Mesendoderm (in vitro differentiated cells): ENCODE measurements at places on chromosomes 6 and 20.

DNA sequence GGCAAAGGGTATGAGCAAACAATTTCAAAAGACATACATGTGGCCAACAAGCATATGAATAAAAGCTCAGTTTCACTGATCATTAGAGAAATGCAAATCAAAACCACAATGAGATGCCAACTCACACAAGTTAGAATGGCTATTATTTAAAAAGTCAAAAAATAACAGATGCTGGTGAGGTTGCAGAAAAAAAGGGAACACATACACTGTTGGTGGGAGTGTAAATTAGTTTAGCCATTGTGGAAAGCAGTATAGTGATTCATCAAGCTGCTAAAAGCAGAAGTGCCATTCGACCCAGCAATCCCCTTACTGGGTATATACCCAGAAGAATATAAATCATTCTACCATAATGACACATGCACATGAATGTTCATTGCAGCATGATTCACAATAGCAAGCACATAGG, 6.7 kb upstream of the KHDC1L start:
- no peak for DNase-seq

DNA sequence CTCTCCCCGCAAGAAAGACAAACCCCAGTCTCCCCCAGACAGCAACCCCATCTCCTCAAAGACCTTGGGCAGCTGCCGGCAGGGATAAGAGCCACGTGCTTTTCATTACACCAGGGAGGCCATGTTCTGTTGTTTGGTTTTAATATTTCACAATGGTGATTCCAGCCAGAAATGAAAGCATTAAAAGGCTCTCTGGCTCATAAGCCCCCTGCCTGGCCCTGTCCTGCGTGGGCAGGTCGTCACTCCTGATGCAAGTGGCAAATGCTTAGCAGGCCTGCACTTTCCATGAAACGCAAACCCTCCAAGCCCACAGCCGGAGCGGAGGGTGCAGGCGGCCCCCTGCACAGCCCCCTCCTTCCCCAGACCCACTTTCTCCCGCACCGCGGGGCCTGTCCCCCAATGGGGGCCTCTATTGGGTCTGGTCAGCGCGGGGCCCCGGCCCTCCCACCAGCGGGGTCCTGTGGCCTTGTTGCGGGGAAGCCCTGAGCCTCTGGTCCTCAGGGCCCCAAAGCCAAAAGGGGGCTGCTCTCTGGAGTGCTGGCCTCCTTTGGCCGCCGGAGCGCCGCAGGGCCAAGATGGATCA, 77.2 kb downstream of the TMEM242 start:
- no peak for DNase-seq

GRCh38 chr6:72711731-72712130, 89.9 kb downstream of the KCNQ5 start:
- DNase-seq: no peak

GRCh38 chr20:21548390-21549035, 34.6 kb upstream of the NKX2-2 start:
- DNase-seq: no peak

- DNase-seq: no peak
These were observed 223.7 kb downstream of the GMDS start for GRCh38 chr6:2021713-2022125.

DNA sequence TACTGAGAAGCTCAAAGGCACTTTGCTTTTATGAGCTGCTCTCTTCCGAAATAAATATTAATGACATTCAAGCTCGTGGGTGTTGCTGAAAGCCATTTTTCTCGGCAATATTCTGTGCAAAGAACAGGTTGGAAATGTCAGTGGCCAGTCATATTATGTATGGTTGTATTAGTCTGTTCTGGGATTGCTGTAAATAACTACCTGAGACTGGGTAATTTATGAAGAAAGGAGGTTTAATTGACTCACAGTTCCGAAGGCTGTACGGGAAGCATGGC, 32.1 kb downstream of the TUBB2B start:
- no peak for DNase-seq

GRCh38 chr20:16675001-16675564, 54.7 kb upstream of the SNRPB2 start:
- no peak for DNase-seq

GRCh38 chr6:26457264-26457805, 420 bp upstream of the BTN2A1 start:
- peak; percentile 80 for DNase-seq

DNA sequence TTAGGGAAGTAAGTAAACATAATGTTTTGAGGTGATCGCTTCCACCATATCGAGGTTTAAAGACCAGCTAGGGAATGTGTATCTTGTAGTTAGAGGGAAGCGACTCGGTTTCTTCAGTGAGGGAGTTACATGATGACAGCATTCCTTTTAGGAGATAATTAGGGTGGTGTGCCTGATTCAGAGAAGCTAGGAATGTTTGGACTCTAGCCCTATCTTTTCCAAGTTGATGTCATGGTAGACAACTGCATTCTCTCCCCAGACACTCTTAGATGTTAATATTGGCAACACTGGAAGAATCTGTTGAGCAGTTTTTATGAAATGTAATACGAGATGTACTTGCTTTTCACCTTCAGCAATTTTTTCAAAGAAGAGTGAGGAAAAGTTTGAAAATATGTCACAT, 12.9 kb upstream of the HIVEP1 start:
- DNase-seq: no peak

DNA sequence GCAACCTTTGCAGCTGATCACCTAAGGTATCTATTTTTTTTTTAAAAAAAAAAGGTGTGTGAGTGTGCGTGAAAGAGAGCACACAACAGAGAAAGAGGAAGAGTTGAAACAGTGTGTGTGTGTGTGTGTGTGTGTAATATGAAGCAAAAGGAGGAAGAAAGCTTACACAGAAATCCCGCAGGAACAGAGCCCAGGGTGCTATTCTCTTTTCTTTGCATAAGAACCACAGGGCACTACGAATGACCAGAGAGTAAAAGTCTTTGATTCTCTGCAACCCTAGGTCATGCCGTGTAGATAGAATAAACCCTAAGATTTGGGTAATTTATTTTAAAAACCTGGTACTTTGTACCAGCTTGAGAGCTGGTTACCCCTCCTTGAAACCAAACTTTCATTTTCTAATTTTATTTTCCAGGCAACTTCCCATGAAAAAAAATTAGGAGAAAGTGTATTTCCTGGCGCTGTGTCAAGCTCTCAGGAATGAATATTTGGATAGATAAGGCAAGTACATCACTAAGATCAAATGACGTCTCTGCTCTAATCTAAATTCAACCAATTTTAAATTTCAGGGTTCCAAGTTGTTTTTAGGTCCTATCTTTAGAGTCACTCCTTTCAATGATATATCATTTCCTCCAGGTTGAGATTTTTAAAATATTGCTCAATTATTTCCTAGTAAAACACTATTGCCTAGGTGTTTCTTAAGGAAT, 47.9 kb upstream of the ID4 start:
- no peak for DNase-seq

DNA sequence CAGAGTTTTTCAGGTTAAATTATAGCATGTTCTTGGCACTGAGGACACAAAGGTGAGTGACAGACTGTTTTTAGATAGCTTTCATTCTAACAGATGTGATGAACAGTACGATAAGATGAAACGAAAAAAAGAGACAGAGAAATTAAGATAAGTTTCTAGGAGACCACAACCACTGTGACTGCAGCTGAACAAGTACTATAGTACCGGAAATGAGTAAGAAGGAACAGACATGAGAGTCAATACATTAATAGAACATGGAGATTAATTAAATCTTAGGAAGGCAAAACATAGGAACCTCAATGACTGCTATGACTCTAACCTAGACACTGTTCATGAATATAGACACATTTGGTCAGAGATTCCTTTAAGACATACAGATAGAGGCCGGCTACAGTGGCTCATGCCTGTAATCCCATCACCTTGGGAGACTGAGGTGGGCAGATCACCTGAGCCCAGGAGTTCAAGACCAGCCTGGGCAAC, 40.2 kb downstream of the HBS1L start:
- DNase-seq: no peak

DNA sequence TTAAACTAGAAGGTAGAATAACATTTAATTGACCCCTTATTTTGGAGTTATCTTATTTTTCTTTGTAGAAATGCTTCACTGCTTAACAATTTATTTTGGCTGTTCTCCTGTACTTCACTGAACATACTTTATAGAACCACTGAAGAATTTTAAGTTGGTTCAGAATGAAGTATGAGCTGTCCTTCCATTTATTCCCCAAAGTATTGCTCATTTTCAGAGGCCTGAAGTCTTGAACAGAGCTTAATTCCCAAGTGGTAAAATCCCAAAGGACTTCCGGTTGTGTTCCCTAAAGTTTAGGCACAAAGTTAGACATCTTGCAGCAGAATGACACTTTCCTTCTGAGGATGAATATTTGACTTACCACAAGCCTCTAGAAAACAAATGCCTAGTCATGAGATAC, 233.3 kb downstream of the TINAG start:
- DNase-seq: no peak

DNA sequence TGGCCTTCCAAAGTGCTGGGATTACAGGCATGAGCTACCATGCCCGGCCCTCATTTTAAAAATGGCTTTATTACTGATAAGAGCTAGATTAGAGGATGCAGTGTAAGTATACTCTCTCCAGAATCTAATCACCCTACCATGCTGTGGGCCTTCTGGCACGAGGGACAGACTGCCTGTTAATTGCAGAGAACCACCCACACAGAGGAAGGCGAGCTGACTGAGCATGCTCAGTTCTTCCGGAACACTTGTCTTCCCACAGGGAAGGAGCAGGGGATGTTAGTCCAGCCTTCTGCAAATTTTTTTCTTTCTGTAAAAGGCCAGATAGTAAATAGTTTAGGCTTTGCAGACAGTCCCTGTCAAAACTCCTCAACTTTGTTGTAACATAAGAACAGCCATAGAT, 48.9 kb downstream of the ALDH5A1 start:
- DNase-seq: peak; percentile 30

GRCh38 chr20:62059401-62059800, 6.3 kb downstream of the TAF4 start:
- DNase-seq: no peak

DNA sequence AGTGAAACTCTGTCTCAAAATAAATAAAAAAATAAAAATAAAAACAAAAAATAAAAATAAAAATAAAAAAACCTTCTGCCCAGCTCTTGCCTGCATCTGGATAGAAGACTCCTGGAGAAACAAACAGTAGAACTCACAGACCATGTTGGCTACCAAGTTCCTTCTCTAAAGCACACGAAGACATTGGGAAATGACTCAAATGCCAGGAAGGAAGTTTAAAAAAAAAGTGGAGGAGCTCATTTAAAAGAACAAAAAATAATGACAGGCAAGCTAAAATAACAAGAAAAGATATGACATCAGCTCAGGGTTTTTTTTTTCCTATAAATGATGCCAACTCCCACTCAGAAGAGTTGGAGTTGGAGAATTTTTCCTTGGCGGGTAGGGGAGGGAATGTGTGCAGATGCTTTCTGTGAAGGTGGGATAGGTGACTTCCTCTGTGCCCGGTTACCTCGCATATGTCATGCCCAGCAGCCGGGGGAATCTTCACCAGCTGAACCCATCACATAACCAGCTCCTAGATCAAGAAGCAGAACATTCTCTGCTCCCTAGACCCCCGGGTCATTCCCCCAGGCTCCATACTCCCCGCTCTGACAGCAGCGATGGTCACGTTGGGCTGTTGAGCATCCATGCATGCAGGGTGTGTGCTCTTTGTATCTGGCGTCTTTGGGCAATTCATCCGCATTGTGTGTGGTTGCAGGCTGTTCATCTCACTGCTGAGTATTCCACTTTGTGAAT, 17.3 kb upstream of the CD93 start:
- DNase-seq: no peak

- no peak for DNase-seq
These were observed 17.9 kb upstream of the ARMC12 start for GRCh38 chr6:35718911-35719381.

- DNase-seq: peak; percentile 54
These were observed 20.2 kb downstream of the MCUR1 start for GRCh38 chr6:13794184-13794583.

DNA sequence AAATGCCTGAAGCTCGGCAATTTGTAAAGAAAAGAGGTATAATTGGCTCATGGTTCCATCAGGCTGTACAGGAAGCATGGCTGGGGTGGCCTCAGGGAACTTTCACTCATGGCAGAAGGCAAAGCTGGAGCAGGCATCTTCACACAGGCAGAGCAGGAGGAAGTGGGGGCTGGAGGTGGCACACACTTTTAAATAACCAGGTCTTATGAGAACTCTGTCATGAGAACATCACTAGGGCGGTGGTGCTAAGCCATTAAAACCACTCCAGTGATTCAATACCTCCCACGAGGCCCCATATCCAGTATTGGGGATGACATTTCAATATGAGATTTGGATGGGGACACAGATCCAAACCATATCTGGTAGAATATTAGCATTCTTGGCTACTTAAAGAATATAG, 345.2 kb downstream of the ARHGAP18 start:
- no peak for DNase-seq

- peak; percentile 41 for DNase-seq
These were observed 10.2 kb downstream of the PLCB4 start for GRCh38 chr20:9078826-9079731.

DNA sequence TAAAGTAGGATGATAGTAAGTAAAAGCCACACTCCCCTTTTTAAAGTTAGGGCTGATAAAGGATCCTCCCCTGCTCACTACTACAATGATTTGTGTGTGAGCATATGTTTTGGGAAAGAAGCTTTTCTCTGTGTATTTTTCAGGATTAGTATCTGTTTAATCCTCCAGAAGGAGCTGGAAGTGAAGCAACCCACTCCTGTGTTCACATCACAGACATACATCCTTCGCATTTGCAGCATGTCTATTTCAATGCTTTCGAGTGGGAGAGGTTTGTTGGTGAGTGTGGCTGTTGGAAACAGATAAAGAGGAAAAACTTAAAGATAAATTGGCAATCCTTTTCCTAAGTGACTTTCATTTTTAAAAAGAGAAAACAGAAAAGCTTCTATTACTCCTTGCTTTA, 31.6 kb upstream of the RGS17 start:
- DNase-seq: no peak

DNA sequence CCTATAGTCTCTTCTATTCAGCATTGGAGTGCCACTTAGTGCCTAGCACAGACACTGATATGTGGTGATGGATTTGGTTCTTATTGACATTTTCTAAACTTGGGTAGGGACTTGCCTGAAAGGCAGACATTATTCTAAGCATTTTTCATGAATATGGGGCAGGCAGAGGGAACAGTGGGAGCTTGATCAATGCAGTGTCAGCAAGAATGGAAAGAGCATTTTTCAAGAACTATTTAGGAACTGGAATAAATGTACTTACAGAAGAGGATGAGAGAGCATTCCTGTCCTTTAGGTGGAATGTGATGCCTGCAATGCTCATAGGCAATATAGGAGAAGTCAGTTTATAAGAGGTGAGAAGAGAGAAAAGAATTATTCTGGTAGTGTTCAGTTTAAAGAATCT, 26.2 kb downstream of the DEFB114 start:
- no peak for DNase-seq

DNA sequence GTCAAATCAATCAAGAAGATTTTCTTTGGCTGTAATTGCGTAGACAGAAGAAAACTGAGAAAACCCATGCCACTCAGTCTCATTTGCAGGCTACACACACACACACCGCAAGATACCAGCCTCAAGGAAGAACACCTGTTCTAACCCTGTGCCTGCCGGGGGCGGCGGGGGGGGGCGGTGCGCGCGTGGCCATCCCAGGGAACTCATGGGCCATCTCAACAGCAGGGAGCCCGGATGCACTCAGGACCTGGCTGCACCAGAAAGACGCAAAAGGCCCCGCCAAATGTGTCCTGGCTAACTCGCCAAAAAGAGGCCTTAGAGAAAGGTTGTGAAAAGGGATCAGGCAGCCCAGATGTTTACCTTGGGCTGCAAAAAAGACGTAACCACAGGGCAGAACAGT, 2.1 kb downstream of the B3GAT2 start:
- DNase-seq: peak; percentile 6
